ENCODE measurements at places on chromosomes 3 and 15.

DNA sequence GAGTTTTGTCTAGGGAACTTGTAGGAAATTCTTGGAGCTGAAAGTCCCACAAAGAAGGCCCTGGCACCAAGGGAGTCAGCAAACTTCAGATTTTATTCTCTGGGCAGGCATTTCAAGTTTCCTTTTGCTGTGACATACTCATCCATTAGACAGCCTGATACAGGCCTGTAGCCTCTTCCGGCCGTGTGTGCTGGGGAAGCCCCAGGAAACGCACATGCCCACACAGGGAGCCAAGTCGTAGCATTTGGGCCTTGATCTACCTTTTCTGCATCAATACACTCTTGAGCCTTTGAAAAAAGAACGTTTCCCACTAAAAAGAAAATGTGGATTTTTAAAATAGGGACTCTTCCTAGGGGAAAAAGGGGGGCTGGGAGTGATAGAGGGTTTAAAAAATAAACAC, 15.0 kb downstream of the TIGIT start:
- no peak for DNase-seq

DNA sequence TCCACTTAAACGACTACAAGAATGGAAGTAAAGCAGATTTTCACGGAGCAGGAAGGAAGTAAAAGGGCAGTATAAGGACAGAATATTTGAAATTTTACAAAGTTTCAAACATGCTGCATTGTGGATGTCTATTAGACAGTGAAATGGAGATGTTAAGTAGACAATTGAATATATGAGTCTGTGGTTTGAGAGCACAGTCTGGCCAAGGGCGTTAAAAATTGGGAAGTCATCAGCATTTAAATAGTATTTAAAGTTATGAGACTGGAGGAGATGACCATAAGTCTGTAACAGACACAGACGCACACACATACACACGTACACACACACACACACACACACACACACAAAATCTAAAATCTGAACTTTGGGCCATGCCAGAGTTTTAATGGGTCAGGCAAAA, 935.9 kb downstream of the EPHA3 start:
- DNase-seq = no peak

- no peak for DNase-seq
Measured at GRCh38 chr3:3666664-3667063, 132.6 kb upstream of the LRRN1 start.

- no peak for DNase-seq
Measured at GRCh38 chr3:128623762-128624176, 26.8 kb downstream of the RPN1 start.

DNA sequence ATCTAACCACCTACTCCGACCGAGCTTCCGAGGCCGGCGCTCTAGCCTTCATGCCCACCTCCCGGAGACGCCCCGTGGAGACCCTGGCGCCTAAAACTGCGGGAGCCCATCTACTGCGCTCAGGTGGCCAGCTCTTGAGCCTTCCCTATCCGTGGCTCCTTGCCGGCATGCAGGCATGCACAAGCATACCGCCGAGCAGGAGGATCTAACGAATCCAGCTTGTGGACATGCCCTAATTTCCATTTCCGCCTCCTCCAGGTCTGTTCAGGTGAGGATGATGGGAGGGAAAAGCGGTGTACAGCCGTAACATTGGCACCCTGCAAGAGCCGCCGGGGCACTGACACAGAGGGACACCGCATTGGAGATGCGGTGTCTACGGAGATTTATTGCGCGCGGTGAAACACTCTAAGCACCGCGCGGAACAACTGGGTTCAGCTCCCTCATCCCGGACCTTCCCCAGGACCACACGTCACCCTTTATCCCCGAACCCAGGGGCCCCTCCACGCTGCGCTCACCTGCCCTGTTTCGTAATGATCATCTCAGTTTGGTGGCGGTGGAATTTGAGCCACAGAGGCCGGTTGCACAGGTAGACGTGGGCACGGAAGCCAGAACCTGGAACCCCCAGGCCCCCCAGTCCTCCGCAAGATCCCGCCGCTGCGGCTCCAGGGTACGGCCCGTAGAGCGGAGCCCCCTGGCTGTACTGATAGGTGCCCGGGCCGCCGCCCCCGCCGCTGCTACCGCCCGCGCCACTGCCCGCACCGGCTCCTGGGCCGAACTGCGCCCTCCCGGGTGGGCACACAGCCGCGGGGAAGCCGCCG, 1.0 kb downstream of the EOMES start:
- peak; percentile 13 for DNase-seq

- no peak for DNase-seq
Measured at GRCh38 chr3:63937661-63938651, 25.8 kb upstream of the SCAANT1 start.

- no peak for DNase-seq
Measured at GRCh38 chr3:64693031-64693430, 5.2 kb upstream of the ADAMTS9 start.

GRCh38 chr3:194541483-194541882, 54.7 kb upstream of the ATP13A3 start:
- no peak for DNase-seq

DNA sequence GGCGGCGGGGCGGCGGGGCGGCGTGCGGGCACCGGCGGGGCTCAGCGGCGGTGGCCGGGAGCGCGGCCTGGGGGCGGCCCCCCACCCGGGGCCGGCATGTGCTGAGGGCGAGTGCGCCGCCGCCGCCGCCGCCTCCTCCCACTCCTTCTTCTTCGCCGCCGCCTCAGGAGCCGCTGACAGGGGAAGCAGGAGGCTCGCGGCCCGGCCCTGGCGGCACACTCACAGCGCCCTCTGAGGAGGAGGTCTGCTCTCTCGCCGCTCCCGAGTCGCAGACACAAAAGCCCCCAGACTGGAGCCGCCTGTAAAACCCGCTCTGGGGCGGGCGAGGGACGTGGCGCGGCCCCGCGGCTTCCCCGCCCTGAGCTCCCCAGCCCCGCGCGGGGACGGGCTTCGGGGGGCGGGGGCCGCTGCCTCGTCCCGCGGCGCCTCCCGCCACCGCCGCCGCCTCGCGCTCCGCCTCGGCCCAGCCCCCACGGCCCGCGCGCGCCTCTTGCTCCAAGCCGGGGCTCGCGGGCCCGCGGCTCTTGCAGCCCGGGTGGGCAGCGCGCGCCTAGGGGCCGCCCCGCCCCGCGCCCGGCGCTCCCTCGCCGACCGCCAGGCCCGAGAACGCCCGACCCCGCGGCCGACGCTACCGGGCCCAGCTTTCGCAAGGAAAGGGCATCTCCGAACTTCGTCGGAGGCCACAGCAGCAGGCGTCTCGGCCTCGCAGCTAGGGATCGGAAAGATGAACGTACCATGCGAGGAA, at the start of gene PYGO1:
PYGO1 (minus strand) TSS at position 276 of the 745 bp plus-strand sequence. CDS start 462 bp downstream, outside the sequence.
- DNase-seq = peak; percentile 31

DNA sequence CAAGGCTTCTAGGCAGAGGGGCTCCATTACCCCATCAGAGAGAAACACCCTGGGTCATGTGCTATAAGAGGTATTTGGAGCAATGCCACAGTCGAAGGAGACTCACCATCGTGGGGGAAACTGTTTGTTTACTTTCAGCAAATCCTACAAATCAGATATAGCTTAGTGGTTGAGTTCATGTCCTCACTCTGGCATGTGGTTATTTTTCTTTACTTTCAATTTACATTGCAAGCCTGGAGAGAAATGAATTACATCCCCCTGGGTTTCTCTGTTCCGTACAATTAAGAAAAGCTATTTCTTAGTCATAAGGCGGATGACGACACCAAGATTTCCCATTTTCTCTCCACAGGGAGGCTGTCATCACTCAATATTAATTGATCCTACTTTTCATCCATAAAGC, 36.9 kb downstream of the RFTN1 start:
- DNase-seq = no peak

GRCh38 chr3:58112185-58112535, 98.6 kb downstream of the DNASE1L3 start:
- no peak for DNase-seq

DNA sequence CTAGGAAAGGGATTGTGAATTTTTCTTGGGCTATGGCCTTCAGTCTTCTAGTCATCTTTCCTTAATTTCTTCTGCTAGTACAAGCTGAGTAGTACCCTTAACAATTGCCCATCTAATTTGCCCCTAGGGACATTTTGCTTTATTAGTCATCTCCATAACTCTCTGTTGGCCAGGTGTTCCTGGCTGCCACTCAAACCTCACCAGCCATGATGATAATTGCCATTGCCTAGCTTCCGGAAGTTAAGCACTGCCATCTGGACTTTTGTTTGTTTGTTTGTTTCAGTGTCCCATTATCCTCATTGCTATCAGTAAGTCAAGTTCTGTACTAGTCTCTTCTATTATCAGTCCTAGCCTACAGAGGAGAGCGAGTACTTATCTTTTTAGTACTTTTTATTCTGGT, 36.6 kb upstream of the UBL7 start:
- peak; percentile 57 for DNase-seq

DNA sequence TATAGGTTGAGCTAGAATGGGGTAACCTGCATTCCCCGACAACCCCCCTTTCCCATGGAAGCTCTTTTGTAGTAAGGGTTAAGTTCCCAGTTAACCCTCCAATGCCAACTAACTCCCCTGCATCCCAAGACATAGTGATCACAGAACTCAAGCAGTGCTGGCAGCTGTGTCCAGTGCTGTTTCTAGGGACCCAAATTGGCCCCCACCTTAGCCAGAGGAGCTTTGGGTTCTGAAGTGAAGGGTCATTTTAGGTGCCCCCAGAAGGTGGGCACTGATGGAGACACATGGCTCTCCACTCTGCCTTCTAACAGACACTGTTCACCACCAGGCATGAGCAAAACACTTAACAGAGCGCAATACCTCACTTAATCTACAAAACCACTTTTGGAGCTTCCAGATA, 7.1 kb downstream of the FBXL22 start:
- no peak for DNase-seq

- DNase-seq = no peak
Measured at GRCh38 chr15:71109905-71110304, 5.4 kb upstream of the THSD4 start.

GRCh38 chr15:45391746-45392583, 13.6 kb upstream of the GATM start:
- DNase-seq = no peak

GRCh38 chr3:14757153-14757700, 61.5 kb upstream of the FGD5 start:
- DNase-seq = no peak

DNA sequence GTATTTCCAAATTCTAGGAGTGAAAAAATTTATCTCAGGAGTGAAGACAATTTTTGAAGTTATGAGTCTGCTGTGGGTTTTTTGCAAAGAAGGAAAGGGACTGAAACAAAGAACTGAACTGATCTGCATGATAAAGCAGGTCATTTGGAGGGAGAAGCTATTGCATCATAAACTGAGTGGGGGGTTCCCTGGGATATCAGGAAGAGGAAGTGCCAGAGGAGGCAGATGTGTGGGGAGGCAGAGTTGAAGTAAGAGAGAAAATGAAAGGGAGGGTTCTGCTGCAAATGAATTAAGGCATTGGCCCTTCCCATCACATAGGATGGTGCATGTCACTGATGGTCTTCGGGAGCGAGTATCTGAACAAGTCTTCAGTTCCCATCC, 379.2 kb downstream of the VPS13C start:
- DNase-seq = no peak

GRCh38 chr3:53570709-53571108, 76.3 kb downstream of the CACNA1D start:
- no peak for DNase-seq

DNA sequence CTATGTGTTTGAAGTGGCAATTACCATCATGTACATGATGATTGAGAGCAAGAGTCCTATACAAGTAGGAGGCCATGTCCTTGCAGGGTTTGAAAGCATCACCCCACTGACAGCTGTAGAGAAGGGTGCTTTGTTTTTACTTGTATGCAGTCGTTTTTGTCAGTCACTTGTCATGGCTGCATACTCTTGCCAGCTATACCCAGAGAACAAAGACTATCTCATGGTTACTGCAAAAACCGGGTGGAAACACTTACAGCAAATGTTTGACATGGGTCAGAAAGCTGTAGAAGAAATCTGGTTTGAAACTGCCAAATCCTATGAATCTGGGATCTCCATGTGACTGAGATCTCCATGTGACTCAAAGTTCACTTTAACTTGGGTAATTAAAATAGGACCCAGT, 6.9 kb upstream of the PSMA4 start:
- DNase-seq = no peak

- no peak for DNase-seq
Measured at GRCh38 chr3:38003371-38003816, 12.8 kb downstream of the VILL start.

- no peak for DNase-seq
Measured at GRCh38 chr3:71318458-71318827, 265.1 kb downstream of the FOXP1 start.

DNA sequence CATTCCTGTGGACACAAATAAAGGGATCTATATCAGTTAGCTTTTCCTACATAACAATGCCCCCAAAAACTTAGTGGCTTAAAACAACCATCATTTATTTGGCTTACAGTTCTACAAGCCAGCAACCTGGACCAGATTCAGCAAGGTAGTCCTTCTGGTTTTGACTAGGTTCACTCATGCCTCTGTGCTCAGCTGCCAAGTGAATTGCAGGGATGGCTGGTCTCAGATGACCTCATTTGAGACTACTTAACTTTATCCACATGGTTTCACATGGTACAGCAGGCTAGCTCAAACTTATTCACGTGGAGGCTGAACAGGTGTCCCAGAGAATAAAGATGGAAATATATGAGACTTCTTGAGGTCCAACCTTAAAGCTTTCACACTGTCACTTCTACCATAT, 119.3 kb upstream of the BFSP2 start:
- no peak for DNase-seq

DNA sequence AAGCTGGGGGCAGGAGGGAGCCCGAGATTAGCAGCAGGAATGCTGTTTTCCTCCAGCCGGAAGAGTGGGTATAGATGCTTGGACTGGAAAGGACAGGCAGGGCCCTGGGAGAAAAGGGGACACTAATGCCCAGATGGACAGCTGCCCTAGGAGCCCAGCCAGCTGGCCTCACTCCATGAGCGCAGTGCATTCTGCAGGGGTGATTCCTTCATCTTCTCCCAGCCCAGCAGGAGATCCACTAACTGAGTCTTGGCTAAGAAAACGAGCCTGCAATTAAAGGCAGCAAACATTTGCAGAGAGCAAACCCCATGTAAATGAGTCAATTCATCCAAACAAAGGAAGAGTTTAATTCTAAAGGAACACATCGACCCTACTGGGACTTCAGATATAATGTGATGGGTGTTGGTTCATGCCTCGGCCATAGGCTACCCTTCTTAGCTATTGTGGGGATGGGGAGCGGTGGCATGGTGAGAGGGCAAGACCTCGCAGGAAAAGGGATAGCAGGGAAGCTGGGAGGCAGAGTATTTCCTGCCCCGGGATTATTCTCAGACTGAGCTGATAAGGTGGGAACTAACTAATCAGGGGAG, 13.3 kb upstream of the MINAR1 start:
- no peak for DNase-seq

GRCh38 chr15:26109203-26109602, 246.1 kb upstream of the ATP10A start:
- no peak for DNase-seq

DNA sequence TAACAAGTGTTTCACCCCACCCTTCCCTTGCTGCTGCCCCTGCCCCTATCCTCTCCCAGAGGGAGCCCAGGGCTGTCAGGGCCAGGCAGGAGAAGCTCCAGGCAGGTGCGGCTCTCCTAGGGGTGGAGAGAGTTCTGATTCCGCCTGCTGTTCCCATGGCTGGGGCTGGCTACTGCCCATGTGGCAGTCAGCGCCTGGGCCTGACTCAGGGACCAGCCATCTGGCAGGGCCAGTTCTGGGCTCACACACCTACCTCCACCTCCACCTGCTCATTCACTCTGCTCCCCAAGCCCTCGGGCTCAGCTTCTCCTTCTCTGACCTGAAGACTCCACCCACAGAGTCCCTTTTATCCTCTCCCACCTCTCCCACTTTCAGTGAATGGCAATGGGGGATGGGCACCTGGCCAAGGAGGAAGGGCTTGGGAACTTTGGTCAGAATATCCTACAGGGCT, 23.4 kb downstream of the AMOTL2 start:
- no peak for DNase-seq

Data from NCI-H1930 (cell line).